Breast epithelium (tissue), 4 donors: ENCODE measurements at places on chromosomes 1 and 21.

- DNase-seq: no peak
Measured at GRCh38 chr1:243325305-243325890, 69.6 kb downstream of the SDCCAG8 start.

- DNase-seq: no peak
Measured at GRCh38 chr1:65097076-65097475, 50.9 kb upstream of the AK4 start.

GRCh38 chr1:185249563-185249962 lies 67.5 kb downstream of the IVNS1ABP start:
- no peak for DNase-seq

DNA sequence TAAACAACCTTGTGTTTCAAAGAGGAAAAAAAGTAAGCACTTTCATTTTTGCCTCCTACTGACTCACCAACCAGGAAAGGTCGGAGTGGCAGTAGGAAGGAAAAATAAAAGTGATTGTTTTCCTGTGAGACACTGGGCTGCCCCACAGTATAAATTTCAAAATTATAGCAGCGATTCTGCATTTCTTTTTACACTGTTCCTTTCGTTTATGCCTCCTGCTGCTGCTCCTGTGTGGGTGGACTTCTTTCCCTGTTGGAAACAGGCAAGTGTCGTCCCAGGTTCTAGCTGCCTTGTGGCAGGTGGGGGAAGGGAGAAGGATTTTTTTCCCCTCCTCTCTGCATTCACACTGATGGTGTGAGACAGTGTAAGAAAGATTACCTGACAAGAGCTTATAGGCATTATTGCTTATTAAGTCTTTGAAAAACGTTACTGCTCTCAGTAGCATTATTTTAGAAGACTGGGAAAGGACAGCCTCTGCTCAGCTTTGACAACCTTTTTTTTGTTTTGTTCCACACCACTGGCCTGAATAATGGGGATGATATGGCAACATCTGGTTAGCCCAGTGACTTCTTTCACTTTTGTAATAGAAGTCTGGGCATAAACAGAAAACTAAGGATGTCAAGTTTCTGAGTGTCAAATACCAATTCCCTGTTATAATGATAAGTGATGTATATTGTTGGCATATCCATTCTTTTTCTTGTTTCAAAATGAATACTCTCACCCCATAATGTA lies 77.9 kb downstream of the NEK7 start:
- no peak for DNase-seq

DNA sequence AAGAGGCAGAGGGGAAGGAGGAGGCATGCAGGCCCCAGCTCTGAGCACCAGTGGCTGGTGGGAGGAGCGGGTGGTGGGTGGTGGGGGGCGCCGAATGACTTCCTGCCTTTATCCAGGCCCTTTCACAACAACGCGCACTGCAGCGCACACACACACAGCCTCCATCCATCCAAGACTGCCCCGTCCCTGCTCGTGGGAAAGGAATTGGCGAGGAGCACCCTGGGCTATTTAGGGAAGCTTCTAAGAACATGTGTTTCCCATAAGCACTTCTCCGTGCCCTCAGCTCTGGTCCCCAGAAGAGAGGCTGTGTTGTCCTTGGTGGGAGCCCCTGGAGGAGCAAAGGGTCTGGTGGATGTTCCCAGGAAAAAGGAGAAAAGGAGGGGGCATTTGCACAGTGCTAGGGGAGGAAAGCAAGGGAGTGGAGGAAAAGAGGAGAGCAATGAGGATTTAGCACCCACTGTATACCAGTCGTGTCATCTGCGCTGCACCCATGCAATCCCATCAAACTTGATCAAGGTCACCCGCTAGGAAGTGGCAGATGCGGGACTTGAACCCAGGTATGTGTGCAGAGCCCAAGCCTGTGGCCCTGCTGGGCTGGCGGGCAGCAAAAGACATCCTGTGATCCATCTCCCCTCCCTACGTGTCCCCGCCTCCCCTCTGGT lies 28.1 kb downstream of the EPHA2 start:
- no peak for DNase-seq

- DNase-seq: no peak
Measured at GRCh38 chr1:24828887-24829192, 83.6 kb downstream of the CLIC4 start.

- DNase-seq: no peak
Measured at GRCh38 chr1:24452922-24453485, 37.4 kb downstream of the NIPAL3 start.

DNA sequence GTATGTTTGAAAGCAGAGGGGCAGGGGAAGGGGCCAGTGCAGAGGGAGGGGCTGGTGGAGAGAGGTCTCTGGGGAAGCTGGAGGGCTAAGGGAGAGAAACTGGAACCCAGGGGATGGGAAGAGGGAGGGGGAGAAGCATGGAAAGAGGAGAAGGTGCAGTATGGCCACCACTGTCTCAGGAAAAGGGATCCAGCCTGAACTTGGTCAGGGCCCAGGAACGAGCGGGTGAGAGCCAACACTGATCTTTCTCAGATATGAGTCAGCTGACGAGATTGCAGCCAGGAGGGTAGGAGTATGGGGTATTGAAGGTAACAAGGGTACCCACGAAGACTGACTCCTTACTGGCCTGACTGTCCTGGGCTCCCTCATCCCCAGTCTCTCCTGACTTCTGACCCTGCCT lies 18.0 kb downstream of the TIE1 start:
- DNase-seq: peak; percentile 7

GRCh38 chr1:97904534-97904933 lies 16.3 kb downstream of the DPYD start:
- no peak for DNase-seq

- DNase-seq: peak; percentile 55
Measured at GRCh38 chr1:67831850-67832513, 1.3 kb downstream of the GNG12 start.

- DNase-seq: no peak
Measured at GRCh38 chr1:157278383-157279137, 140.4 kb upstream of the ETV3 start.

- DNase-seq: no peak
Measured at GRCh38 chr1:206891412-206891811, 5.8 kb upstream of the IL24 start.

DNA sequence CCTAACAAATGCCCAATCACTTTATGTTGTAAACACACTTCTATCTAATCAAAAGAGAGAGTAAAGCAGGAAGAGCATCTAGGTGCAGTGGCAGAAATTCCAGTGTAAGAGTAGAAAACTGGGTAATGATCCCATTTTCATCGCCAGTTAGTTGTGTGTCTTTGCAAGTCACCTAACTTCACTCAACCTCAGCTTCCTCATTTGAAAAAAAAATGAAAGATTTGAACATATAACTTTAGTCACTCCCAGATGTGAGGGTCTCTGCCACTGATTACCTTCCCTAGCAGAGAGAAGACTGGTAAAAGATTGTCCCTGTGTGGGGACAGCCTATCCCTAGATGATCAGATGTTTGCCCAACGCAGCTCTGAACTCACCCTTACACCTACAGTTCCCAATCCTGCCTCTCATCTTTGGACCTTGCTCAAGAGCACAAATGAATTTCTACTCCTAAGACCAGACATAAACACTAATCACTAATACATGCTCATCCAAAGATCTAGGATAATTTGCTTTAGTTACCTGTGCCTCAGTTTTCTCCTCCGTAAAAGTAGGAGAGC lies 25.2 kb upstream of the DUSP23 start:
- no peak for DNase-seq

GRCh38 chr1:75550559-75550958 lies 60.4 kb downstream of the SLC44A5 start:
- no peak for DNase-seq

- no peak for DNase-seq
Measured at GRCh38 chr1:207844371-207844770, 66.6 kb downstream of the CD34 start.

DNA sequence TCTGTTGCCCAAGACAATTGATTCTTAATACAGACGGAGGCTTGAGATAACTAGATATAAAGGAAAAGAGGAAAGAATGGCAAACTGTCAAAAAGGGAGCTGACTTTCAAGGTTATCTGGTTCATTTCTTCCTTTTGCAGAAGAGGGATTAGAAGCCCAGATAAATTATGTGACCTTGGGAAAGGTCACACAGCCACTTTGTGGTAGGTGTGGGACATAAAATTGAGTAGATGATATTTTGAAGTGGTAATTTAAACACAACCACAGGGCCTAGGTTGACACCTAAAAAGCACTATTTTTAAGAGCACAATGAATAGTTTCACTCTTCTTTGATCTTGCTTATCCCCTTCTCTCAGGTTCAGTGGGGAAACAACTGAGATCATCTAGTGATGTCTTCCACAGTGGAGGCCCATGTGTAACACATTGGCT lies 16.9 kb upstream of the KIAA0040 start:
- DNase-seq: no peak

GRCh38 chr1:247538561-247538960 lies 2.3 kb upstream of the OR2C3 start:
- DNase-seq: no peak

DNA sequence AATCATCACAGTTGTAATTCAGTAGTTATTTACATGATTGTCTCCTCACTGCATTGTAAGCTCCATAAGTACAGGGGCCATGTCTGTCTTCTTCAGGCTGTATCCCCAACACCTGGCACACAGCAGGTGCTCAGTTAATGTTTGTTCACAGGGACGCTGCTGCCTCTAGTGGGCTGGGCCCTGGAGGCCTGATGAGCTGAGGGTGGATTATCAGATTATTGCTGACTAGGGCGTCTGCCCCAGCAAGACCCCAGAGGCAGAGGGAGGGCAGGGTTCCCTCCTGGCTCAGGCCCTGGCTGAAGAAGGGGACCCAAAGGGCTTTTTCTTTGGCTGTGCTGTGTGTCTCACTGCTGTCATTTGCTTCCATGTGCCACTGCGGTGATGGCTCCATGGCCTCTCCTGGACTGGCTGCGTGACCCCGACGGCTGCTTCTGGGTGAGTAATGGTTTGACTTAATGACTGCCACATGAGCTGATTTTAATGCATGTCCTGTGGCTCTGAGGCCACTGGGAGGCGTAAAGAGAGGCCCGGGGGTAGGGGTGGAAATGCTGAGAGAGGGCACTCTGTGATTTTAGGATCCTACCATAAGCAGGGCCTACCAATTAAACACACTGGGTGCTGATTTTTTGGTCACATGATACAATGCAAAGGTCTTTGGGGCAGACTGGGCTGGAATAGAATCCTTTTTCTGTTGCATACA lies 20.8 kb upstream of the EPB41 start:
- no peak for DNase-seq

- DNase-seq: no peak
Measured at GRCh38 chr1:247857069-247857984, at the start of gene TRIM58. TSS of gene TRIM58 (plus strand) at chr1:247857187. CDS start at chr1:247857247, 60 bp downstream.

DNA sequence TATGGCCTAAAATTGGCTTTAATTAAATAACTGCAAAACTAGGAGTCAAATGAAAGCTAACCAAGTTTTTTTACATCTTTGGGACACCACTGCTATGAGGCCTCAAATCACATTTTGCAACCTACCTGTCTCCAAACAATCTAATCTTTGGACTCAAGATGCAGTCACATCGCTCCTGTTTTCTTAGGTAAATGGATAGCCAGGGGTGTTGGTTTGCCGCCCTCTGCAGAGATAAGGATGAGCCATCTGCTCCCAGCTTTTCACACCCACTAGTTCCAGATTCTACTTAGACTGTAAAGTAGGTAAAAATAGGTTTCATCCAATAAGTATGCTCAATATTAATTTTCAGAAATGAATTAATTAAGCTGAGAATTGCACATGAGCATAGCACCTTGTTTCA lies 456.5 kb downstream of the KIF26B start:
- no peak for DNase-seq

- no peak for DNase-seq
Measured at GRCh38 chr21:42012763-42013329, 2.7 kb upstream of the ZBTB21 start.

DNA sequence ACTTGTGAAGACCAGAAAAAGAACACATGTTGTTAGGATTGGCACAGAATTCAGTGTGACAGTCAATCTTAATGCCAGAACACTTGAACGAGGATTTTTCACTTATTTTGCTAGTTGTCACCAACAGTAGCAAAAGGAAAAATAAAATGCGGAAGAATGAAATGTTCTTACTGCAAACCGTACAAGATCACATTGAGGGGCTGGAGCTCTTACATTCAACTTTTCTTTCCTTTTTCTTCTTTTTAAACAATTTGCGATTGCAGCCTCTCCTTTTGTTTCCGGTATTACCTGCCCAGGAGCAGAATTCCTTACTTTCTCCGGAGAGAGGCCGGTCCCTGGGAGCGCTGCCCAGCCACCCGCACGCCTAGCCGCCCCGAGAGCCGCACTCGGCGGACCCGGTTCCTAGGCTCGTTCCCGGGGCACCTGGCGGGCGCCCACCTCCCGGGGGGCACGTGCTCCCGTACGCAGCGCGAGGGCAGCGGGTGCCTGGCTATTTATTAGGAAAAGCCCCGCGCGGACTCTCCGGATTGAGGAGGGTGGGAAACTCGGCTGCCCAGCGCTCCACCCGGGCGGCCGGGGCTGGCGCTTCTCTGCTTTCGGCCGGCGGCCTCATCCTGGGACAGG lies 1.2 kb upstream of the CAMTA1 start:
- DNase-seq: no peak

DNA sequence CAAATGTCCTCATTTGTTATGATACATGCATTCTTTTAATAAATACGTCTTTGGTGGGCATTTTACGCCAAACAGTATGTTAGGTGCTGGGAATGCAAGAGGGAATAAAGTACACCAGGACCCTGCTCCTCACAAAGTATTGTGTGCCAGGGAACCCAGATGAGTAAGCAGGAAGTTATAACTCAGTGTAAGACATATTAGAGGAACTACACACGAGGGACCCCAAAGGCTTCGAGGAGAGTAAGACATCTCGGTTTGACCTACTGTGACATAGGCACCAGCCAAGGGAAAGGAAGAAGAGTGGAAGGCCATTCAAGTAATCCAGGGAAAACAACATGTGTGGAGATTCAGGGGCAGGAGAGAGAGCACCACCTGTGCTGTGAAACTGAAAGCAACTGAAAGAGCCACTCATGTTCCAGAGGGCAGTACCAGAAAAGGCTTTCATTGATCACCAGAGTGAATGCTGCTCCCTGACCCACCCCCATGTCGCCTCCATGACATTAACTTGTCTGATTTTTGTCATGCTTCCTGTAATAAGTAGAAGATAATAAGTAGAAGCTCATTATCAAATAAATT lies 542.5 kb upstream of the PKN2 start:
- DNase-seq: no peak

GRCh38 chr1:212531796-212532195 lies 76.8 kb upstream of the ATF3 start:
- no peak for DNase-seq

GRCh38 chr1:1578371-1578940 lies 3.8 kb upstream of the SSU72 start:
- no peak for DNase-seq

DNA sequence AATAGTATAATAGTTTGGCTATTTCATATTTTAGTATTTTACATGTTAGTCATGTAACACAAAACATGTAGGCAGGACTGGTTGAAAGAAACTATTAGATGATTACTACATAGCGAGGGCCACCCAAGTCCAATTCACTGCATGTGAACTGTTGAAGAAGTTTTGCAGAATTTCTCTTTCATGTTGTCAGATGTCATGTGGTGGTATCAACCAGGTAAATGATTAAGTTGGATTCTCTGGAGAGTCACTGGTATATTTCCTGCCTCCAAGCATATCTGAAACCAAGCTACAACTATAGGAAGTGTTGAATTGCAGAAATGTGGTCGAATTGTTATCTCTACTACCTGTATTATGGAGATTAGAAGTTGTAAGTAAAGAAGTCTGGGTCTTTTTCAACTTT lies 137.8 kb upstream of the DPYD start:
- DNase-seq: no peak

- DNase-seq: peak; percentile 46
Measured at GRCh38 chr21:41821081-41821755, 54.4 kb upstream of the RIPK4 start.
